ENCODE measurements at places on chromosomes 7 and 10.

- DNase-seq: no peak
These were observed 133.4 kb upstream of the PFKP start for GRCh38 chr10:2933924-2934323.

- DNase-seq: no peak
These were observed 42.9 kb downstream of the CSGALNACT2 start for GRCh38 chr10:43181146-43181545.

DNA sequence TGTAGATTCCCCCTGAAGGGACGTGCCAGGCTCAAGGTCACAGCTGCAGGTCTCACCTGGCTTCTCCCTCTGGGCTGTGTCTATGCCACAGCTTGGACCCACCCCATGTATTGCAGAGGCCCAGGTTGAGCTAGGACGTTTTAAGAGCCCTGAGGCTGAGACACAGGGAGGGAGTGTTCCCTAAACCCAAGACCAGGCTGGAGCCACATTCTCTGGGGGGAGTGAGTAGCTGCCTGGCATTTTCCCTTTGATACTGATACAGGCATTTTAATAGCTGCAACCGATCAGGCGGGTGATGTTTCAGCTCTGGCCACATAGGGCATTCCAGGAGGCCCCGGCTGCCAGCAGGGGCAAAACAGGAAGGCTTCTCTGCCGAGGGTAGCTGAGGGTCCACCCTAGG, 13.4 kb downstream of the COL13A1 start:
- DNase-seq: no peak

DNA sequence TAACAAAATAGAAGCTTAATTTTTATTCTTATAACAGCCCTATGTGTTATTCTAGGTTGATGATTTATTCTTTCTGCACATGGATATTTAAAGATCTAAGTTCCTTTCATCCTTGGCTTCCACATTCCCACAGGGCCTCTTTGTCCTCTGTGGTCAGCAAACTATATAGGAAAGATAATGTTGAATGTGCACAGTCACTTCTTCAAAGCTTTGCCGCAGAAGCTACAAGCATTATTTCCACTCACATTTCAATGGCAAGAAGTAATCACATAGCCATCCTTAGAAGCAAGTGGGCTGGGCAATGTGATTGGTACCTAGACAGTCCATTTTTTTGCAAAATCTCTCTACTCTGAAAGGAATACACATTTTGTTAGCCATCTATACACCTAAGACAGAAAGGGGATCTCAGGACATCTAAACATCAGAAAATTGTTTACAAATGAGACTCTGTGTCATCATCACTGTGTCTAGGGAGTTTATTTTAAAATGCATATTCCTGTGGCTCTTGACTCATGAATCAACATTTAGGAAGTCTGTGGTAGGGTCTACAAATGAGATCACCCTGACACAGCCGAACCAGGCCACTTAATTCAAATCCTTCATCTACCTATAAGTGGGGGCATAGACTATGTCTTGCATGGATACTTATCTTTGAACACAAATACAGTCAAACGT, 1060.5 kb downstream of the XPNPEP1 start:
- DNase-seq: no peak

Measured in iPS DF 19.7 (cell line).